ENCODE measurements at places on chromosomes 2 and 18.

- no peak for DNase-seq
Measured at GRCh38 chr18:35267809-35268208, 22.2 kb downstream of the ZSCAN30 start.

DNA sequence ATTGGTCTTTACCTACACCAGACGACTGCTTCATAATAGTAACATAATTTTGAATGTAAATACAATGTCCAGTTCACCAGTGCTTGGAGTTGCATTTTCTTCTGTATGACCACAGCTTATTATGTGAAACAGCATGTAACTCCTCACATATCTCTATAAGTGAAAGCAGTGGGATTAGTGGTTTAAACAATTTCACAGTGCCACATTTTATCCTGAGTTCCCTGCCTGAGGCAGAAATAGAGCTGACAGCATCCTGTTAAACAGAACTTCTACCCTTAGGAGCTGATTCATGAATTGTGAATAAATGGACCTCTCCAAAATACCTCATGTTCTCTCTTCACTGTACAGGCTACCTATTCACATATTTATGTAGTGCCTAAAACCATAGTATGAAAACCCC, 542.3 kb upstream of the VWC2L start:
- DNase-seq, result no peak

GRCh38 chr18:29681578-29681977, 1361.0 kb downstream of the DSC3 start:
- no peak for DNase-seq

- DNase-seq, result no peak
Measured at GRCh38 chr18:31566576-31567306, 24.9 kb upstream of the TTR start.

DNA sequence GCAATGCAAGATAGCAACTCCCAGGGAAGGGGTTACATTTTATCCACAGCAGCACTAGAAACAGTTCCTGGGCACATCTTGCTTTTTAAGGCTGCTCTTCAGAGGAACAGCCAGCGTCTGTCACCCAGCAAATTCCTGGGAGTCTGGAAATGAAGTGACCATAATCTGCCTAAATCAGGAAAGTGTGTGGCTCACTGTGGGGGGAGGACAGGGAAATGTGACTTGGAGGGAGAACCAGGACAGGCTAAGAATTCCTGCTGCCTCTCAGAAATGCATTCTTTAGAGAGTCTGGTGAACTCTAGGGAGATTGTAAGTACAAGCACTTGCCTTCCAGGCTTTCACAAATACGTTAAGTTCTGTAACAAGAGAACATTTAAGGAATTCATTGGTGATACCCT, 364.3 kb upstream of the SPHKAP start:
- DNase-seq, result no peak

DNA sequence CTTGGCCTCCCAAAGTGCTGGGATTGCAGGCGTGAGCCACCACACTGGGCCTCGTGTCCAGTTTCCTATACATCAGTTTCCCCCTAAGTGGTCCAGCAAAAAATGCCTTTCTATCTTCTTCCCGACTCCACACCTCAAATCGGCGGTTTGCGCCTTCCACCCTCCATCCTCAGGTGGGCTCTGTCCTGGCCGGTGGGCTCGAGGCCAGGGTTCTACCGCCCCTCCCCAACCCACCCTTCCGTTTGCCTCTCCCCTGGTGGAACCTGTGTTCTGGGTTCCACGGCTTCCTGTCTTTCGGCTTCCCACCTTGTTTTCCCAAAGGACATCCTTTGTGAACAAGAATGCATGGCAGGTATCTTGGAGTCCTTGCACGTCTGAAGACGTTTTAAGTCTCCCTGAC, 104.4 kb downstream of the HS6ST1 start:
- no peak for DNase-seq

GRCh38 chr2:197198890-197199289, 111.7 kb downstream of the ANKRD44 start:
- peak; percentile 85 for DNase-seq

DNA sequence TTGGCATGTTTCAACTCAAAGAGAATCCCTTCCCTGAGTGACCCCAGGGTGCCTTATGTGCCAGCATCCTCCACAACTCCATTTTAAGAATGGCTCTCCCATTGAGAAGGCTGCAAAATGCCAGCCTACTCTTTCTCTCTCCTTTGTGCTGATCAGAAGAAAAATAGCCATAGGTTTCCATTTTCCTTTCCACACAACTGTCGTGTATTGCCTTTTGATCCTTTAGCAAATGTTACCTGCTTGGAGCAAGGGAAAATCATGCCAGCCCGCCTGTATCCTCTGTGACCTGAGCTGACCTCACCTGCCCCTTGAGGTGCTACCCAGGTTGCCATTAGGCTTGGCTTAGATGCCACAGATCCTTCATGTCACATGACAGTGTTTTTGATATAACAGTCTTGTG, 38.8 kb downstream of the DPYSL5 start:
- DNase-seq, result no peak

GRCh38 chr18:56495884-56496283, 142.5 kb downstream of the TXNL1 start:
- DNase-seq, result no peak
